Left lobe of liver (tissue), 2 donors: ENCODE measurements at places on chromosomes 13 and 19. TPM values are rescaled to one million over a fixed set of nuclear protein-coding genes. Genes with fewer than 3 reads are reported as not detected.

The KLF1 gene
- 0.35 TPM for total RNA-seq

The HSH2D gene
- total RNA-seq = 0.86 TPM

The RAB3D gene
- 3.3 TPM for total RNA-seq

The NPAS1 gene
- total RNA-seq = 0.08 TPM

The ZNF154 gene
- total RNA-seq = 0.96 TPM

The UHRF1 gene
- total RNA-seq = 0.45 TPM

The ZNF776 gene
- total RNA-seq = 9.1 TPM

The SIGLEC8 gene
- 1.1 TPM for total RNA-seq

The CEBPA gene
- total RNA-seq = 185 TPM

The KRTDAP gene
- total RNA-seq = not detected

The FAM98C gene
- 8.7 TPM for total RNA-seq

GRCh38 chr13:112776971-112777370, 87.1 kb downstream of the ATP11A start:
- peak; percentile 22 for DNase-seq

DNA sequence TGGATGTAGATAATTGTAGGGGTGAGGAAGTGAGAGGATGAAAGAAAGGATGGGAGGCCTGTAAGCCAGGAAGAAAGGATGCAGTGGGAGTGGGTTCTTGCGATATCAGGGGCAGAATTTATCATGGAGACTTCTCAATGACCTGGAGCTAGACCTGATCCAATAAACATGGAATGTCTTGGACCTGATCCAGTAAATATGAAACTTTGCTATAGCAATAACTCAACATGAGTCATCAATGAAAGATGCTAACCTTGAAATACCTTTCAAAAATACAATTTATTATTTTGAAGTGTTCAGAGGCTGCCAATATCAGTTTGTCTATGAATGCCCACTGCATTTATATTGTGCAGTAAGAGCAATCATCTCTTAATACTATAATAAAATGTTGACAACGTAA, 279.5 kb downstream of the POU4F1 start:
- DNase-seq = no peak

- no peak for DNase-seq
Measured at GRCh38 chr13:103656311-103656710, 590.1 kb upstream of the SLC10A2 start.

GRCh38 chr13:26483546-26483945, 73.9 kb upstream of the WASF3 start:
- DNase-seq = no peak

DNA sequence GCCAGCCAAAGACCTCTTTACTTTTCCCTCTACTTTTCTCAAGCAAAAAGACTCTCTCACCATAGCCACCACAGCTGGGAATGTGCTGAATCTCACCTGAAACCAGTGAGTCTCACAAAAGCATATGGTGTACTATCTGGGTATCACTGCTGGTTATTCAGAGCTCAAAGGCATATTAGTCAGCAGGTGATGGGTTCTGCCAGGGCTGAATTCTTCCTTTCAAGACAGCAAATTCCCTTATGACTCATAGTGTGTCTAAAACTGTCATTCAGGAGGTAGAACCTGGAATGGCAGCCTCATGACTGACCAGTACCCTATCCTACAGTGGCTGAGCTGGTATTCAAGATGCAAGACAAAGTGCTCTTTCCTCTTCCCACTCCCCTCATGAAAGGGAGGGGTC, 2859.1 kb downstream of the PCDH9 start:
- no peak for DNase-seq

GRCh38 chr19:2923510-2923909, 21.3 kb downstream of the ZNF77 start:
- no peak for DNase-seq

DNA sequence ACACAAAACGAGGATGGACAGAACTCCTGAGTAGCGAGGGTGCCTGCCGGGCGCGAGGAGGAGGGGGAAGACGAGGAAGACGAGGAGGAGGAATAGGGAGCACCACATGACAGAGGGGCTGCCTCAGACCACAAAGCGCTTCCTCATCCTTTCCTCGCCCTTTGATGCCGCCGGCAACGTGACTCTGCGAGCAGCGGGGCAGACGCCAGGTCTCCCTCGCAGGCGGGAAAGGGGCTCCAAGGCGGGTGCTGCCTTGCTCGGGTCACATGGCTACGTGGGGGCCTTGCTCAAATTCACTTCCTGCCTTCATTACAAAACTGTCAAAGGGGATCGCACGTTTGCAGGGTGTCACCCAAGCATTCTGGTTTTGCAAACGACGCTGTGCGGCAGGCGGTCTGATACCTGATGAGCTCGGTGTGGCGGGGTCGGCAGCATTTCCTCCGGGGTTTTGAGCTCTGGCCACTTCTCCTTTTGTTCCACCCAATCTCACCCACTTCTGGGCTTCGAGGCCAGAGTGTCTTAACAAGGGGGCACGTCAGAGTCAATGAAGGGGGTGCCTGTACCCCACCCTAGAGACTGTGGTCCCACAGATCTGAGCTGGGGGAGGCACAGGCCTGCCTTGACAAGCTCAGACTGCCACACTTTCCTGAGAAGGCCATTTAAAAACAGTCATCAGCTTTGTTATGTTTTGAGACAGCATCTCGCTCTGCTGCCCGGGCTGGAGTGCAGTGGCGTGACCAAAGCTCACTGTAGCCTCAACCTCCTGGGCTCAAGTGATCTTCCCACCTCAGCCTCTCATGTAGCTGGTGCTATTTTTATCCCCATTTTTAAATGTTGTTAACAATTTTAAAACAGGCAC, 14.9 kb downstream of the MAP2K2 start:
- no peak for DNase-seq

- no peak for DNase-seq
Measured at GRCh38 chr13:26873386-26873698, 112.8 kb upstream of the GPR12 start.

- no peak for DNase-seq
Measured at GRCh38 chr19:46753420-46754155, 7.3 kb upstream of the STRN4 start.

DNA sequence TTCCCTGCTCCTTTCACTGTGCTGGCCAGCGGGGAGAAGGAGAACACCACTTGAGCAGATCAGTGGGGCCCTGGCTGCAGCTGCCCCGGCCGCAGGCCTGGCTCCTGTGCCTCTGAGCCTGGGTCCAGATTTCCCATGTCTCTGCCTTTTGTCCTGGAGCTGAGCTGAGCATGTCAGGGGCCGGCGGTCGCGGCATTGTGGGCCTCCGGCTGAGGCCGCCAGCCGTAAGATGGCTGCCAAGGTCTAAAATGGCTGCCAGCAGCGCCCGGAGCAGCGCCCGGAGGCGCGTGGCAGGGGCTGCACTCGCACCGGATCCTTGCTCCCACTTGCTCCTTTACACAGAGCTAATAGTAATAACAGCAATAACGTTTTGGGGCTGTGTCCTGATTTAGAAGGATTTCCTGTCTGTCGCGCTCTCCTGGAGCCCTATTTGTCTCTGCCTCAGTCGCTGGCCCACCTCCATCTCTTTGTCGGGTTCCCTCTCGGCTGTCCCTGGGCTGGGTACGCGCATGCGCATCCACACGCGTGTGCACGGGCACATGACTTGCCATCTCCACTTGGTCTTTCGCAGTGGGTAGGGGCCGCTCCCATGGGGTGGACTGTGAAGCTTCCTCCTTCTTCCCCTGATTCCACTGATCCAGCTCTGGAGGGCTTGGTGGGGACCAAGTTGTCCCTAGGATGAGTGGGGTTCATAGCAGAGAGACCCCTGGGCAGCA, 32.1 kb downstream of the LYL1 start:
- DNase-seq = no peak

DNA sequence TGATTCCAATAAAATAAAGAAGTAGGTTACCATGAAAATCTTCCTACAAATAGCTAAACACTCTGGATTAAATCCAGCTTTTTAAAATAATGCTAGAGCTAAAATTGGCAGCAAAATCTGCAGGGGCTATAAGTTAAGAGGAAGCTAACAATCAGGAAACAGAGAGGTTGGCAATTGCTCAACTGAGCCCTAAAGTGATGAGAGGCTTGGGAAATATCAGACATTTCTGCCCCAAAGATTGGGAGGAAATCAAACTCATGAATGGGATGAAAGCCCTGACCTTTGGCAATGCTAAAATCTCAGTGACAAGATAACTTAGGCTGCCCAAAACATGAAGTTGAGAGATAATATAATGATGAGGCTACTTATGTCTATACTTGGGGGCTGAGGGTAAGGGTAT, 1437.9 kb downstream of the EFNB2 start:
- no peak for DNase-seq

DNA sequence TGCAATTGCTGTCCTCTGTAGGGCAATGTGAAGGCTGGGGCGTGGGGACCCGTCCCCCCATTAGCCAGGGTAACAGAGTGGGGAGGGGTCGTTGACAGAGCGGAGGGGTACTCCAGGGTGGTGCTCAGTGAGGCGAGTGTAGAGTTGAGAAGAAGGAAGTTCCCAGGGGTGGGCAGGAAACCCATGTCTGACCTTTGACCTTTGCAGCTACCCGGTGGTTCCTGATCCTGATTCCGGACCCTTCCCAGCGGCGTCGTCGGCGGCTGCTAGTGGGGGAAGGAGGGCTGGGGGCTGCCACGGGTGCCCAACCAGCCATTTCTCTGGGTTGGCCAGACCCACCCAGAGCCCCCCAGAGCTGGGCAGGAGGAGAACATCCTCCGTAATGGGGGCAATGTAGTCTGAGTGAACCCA, 2.1 kb upstream of the PLVAP start:
- no peak for DNase-seq

GRCh38 chr19:57212109-57212508, 18.7 kb upstream of the AURKC start:
- peak; percentile 22 for DNase-seq

DNA sequence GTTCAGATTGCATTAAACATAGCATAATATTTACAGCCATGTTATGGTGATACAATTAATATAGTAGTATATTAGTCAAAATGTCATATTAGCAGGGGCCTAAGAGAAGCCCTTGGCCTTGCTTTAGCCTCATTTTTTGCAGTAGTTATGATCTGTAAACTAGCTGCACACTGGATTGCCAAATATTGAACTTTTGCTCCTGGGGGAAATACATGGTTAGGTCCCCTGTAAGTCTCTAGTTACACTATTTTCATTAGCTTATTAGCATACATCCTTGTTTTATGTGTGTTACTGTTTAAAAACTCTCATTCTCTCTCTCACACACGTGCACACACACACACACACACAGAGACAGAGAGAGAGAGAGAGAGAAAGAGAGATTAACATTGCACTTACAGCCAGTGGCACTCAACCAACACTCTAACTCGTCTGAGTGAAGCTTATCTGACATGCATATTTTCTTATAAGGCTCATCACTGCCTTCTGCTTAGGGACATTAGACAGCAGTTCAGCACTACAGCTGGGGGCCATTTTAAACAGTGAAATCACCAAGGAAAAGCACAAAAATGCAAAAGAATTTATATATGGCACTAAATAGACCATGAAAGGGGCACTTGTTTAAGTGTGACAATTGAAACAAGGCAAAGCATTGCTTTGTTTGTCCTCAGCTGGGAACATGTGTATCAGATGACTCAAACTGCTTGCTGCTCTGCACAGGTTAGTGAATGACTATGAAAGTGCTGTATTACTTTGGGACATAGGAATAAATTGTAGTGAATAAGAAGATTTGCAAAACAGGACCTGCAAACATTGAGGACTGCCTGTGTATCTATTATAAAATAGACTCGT, 278.7 kb downstream of the GPC6 start:
- DNase-seq = no peak

- no peak for DNase-seq
Measured at GRCh38 chr13:98226496-98226895, 49.4 kb upstream of the RNF113B start.

DNA sequence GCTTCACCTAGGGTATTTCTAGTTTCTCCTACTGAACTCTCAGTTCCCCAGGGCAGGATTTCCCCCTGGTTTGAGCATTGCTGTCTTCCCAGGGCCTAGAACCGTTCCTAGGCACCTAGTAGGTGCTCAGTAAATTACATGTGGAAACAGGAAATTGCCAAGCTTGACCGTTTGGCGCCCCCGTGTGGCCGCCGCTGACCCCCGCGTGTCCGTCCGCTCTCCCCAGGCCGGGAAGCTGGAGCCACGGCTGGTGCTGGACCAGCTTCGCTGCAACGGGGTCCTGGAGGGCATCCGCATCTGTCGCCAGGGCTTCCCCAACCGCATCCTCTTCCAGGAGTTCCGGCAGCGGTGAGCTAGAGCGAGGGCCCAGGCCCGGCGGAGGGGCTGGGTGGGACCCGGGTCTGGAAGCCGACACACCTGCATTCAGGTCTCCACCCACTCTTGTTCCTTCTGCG, 55.5 kb downstream of the MYH14 start:
- DNase-seq = peak; percentile 52

GRCh38 chr13:64234255-64234654, 2818.6 kb upstream of the PCDH20 start:
- DNase-seq = no peak

DNA sequence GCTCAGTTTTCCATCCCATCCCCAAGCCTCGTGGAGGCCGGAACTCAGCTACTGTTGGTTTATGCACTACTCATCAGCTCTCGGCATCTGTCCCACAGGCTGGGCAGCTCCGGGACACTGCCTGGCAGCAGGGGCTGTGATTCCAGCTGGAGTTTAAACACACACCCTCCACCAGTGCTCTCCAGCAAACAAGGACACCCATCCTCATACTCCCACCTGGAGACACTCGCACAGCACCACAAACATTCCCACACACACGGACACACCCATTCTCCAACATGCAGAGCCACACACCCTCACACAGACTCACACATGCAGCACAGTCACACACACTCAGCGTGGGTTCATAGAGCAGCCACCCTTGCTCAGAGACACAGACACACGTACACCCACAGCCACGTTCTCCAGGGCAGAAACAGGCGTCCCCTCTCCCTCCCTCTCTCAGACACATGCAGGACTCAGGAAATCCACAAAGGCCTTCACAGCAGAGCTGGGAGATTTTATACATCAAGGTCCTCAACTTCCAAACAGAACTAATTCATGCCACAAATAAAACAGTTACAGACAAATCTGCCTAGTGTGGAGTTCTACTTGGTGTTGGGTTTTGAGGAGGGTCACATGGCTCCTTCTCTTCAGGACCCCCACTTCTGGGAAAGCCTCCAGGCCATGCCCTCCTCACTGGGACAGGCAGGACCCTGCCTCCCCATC, 785.4 kb downstream of the UQCRFS1 start:
- DNase-seq = no peak

DNA sequence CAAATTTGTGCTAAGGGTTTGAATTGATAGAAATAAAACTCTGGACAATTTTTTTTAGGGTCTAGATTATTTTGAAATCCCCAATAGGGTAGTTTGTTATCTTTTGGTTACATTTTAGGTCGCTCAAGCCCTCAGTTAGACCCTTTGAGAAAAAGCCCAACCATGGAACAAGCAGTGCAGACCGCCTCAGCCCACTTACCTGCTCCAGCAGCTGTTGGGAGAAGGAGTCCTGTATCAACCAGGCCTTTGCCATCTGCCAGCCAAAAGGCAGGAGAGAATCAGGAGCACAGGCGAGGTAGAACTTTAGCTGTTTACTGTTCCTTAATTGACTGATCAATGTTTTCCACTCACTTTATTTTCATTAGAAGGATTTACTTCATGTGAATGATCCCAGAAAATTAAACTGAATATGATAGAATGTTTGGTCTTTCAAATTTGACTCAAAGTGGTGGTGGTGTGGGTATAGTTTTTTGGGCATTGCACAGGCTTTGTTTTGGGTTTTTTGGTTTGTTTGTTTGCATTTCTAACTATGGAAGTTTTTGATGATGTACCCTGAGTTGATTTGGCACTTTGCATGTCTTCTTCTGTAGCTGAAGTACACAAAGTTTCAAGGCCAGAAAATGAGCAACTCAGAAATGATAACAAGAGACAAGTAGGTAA, 39.2 kb upstream of the GARRE1 start:
- no peak for DNase-seq
